8988T (cell line): ENCODE measurements at places on chromosomes 3 and 15.

GRCh38 chr15:37111427-37111717 is 11.0 kb upstream of the MEIS2 start:
- no peak for DNase-seq

GRCh38 chr3:13206799-13207577 is 133.8 kb upstream of the IQSEC1 start:
- no peak for DNase-seq

DNA sequence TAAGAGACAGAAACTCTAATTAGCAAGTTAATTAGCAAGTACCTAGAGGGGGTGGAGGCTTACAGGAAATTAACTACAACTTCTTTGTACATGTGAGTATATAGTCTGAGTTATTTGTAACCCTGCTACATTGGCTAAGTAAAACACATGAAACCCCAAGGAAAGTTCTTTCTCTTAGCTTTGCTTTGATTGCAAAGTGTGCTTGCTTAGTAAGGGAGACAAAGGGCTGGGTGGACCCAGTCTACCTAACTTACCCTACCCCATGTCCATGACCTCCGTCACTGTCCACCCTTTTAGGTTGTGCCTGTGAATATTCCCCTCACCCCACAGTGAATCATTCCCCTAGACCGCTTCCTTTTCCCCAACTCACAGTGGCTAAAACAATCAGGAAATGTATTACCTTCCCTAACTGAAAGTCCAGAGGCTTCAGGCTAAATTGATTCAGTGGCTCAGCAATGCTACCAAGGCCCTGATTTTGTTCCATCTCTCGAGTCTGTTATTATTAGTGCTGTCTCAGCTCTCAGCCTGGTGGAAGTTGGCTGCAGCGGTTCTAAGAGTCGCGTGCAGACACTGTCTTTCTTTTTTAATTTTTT is 31.1 kb upstream of the RYR3 start:
- DNase-seq, result no peak

GRCh38 chr3:49841126-49841696 is 15.2 kb downstream of the TRAIP start:
- DNase-seq, result no peak

DNA sequence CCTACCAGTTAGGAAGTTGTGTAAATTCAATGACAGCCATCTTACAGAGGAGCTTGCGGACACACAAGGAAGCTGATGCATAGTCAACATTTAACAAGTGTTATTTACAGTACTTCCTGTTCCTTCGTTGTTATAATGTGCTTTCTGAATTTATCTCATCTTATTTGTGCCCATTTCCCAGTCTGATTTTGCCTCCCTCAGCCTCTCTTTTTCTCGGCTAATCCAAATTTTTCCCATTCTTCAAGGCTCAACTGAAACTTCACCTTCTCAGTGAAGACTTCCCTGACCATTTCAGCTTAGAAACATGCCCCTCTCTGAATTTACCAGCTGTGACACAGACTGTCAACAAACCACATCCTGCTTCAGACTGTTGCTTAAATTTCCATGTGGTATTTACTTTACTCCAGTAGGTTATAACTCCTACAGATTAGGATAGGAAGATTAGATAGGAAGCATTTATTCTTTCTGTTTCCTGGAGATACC is 55.7 kb upstream of the CP start:
- DNase-seq, result no peak

DNA sequence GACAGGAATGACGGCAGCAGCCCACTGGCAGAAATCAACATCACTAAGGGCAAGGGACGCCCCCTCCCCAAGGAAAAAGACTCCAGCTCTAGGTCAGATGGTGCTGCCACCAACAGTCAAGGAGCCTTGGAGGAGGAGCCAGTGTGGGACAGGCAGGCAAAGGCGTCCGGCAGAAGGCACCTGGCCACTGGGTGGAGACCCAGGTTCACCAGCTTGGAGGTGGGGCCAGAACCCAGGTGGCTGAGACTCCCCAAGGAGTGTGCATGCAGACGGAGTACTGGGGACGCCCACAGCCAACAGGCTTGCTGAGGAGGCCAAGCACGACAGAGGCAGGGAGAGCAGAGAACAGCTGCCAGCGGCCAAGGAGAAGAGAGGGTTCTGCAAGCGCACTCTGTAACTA is 35.2 kb downstream of the PTPN23 start:
- peak; percentile 57 for DNase-seq

DNA sequence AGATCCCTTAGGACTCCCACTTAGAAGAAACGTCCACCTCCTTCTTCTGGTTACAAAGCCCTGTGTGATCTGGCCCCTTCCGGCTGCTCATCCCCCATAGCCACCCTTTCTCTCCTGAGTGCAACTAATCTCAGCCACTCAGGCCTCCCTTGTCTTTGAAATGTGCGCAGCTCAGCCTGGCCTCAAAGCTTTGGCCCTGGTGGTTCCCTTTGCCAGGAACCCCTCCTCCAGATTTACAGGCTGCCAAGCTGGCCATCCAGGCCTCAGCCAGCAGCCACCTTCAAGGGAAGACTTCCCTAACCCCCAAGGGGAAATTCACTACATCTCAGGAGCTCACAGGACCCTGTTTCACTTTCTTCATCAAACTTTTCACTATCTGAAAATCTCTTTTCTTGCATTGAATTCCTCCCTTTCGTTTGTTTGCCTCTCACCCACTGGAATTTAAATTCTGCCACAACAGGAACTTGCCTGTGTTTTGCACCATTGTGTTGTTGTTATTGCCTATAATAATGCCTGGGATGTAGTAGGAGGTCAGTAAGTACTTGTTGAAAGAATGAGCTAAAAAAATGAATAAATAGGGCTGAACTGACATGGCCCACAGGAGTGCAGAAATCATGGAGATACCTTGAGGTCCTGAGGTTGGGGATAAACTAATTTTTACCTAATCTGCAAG is 109.5 kb upstream of the PFN2 start:
- no peak for DNase-seq

- DNase-seq, result no peak
These were observed 257.6 kb upstream of the TLE3 start for GRCh38 chr15:70355275-70355795.

- DNase-seq, result no peak
These were observed 15.6 kb downstream of the CLEC3B start for GRCh38 chr3:45041666-45042065.

DNA sequence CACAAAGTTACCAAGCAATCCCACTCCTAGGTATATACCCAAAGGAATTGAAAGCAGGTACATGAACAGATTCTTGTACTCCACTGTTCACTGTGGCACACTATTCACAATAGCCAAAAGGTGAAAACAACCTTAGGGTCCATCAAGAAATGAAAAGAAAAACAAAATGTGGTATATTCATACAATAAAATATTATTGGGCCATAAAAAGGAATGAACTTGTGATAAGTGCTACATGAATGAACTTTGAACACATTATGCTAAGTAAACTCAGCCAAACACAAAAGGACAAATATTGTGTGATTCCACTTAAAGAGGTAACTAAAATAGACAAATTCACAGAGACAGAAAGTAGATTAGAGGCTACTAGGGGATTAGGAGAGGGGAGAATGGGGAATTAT is 55.2 kb upstream of the IMPG2 start:
- no peak for DNase-seq

- DNase-seq, result no peak
These were observed 168.7 kb upstream of the STAC start for GRCh38 chr3:36211652-36211999.

DNA sequence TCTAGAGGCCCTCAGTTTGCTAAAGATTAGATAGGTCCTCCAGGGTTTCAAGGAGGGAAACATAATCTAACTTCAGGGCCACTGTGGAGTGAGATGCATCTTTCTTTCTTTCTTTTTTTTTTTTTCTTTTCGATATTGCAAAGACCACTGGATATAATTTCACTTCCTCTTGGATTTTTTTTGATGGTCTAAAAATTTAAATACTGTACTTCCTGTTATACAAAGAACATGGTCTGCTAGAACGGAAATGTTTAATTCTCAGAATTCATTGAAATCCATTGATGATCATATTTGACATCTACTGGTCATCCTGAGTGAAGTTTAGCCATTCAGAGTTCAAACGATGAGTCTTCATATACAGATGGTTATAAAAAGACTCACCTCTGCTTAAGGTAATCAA is 808.8 kb upstream of the LMCD1 start:
- DNase-seq, result no peak

GRCh38 chr15:91132079-91132478 is 32.0 kb downstream of the SV2B start:
- DNase-seq, result no peak

DNA sequence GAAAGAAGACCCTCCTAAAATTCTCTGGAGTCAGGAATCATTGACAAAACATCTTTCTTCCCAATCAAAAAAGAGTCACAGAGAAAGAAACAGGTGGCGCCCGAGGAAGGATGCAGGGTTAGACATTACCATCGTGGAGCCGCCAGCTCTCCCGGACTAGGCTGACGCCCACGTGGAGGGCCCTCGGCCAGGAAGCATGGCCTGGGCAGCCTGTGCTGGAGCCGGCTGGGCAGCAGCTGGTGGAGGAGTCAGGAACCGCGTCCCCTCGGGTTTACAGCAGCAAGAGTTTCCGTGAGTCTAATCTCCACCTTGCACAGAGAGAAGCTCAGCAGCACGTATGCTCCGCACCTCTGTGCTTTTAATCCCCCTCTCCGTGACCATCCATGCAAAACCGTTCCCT is 533.7 kb upstream of the ATP11B start:
- no peak for DNase-seq

DNA sequence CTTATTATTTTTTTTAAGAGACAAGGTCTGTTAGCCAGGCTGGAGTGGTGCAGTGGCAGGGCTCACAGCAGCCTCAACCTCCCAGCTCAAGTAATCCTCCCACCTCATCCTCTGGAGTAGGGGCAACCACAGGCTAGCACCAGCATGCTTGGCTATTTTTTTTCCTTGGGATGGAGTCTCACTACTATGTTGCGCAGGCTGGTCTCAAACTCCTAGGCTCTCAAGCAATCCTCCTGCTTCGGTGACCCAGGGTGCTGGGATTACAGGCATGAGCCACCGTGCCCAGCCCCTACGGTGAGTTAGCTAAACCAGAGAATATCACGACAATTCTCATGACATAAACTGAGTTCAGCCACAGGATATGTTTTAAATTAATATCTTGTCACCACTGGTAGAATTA is 2.0 kb downstream of the DCUN1D1 start:
- DNase-seq, result no peak

GRCh38 chr3:165696496-165696895 is 140.7 kb downstream of the BCHE start:
- no peak for DNase-seq

- no peak for DNase-seq
These were observed 7.0 kb upstream of the LRCH3 start for GRCh38 chr3:197784019-197784585.

DNA sequence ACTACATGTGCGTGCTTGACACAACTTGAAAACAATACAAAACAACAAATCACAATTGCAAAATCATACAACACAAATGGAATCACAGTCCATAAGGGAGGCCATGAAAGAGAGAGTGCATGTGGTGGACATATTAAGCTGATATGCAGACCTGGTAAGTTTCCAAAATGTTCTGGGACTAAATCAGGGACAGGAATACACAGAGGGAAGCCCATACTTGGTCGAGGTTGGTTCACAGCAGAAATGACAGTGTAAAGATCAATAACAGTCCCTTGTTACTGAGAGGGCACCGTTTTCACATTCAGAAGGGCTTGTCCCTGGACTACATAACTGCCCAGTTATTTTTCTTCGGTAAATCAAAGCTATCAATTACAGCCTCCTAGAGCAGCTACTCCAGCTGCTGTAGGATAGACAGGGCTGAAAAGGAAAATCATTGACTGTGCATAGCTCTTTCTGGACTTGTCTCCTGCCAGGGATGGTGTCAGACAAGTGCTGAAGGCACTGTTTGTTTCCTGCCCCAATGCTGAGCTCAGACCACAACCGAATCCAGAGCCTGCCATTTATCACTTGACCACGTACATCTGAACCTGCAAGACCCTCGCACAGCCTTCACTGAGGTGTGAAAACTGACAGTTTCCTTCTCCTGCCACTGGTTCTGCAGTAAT is 79.5 kb upstream of the KCNMB2 start:
- no peak for DNase-seq

DNA sequence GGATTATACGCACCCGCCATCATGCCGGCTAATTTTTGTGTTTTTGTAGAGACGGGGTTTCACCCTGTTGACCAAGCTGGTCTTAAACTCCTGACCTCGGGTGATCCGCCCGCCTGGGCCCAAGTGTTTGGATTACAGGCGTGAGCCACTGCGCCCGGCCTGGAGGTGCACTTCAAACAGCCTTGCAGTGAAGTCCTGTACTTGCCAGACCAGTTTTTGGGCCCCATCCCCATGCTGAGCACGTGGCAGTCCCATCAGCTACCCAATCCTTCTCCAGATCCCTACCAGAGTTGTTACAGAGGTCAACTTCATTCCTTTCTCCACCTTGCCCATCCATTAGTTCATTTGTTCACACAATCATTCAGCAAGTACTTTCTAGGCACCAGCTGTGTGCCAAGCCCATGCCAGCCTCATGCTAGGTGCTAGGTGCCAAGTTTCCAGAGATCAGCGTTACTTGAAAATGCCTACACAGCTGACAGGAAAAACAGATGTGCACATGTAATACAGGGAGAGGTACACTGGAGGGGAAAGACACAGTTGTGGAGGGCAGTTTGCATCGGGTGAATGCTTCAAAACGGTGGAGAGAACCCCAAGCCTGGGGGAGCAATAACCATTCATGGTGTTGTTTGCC is 2.2 kb downstream of the DNAH1 start:
- DNase-seq, result no peak

GRCh38 chr15:66066481-66066880 is 187.1 kb downstream of the MEGF11 start:
- DNase-seq, result no peak

DNA sequence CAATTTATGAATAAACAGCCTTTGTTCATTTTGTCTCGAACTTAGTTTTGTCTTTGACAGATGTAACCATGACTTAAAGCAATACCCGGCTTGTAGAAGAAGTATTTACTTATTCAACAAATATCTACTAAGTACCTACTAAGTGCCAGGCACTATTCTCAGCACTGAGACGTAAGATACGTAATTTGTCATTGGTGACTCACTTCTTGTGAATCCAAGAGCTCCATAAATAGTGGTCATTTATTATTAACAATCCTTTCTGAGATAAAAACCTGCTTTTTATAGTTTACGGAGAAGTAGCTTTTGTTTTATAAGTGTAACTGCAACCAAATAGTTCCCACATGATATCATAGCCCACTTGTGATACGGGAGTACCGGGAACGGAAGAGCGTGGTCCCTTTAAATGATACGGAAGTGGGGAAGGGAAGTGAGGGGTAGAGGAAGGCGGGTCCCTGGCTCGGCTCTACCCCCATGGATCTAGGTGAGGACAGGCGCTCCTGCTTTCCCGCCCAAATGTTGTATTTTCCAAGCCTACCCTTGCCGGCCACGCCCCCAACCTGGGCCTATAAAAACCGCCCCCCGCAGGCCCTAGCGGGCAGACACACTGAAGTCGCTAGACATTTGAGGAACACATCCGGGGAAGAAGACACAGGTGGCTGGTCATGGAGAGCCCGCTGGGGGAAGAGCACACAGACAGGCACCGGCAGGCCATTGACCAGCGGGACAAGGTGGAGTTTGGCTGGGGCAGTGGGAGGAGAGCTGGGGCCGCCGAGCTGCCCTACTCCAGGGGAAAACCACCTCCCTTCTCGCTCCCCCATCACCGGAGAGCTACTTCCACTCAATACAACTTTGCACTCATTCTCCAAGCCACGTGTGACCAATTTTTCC is at the start of gene SAMMSON:
Gene SAMMSON (plus strand): TSS at position 594 of the 888 bp plus-strand sequence.
- DNase-seq, result no peak
